Muscle of back (tissue), 13 donors: ENCODE measurements at places on chromosomes 13 and 19. TPM values are rescaled to one million over a fixed set of nuclear protein-coding genes. Genes with fewer than 3 reads are reported as not detected.
A peak's percentile ranks its signal among the peaks of the same experiment; 100 is the strongest.

C19orf81 gene
- 0.91 TPM for polyA plus RNA-seq

KHSRP gene
- 207 TPM for polyA plus RNA-seq

FFAR1 gene
- not detected for polyA plus RNA-seq

DNA sequence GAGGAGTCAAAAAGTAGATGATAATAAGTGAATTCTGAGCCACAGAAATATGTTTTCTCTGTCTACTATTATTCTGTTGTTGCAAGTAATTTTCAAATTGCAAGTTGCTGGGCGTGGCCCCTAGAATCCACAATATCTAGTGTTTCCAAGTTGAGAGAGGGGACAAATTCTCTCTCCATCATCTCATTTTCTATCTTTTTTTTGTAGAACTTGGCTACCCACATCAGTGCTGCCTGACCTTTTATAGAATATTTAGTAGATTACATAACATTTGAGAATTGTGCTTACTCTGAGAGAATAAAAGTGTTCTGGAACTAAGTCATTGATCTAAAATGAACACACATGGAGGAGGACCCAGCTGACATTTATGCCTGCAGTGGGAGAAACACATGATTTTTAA lies 110.9 kb upstream of the CSNK1A1L start:
- peak; percentile 86 for DNase-seq

- peak; percentile 54 for DNase-seq
Measured at GRCh38 chr19:1154731-1155351, 19.2 kb downstream of the SBNO2 start.

DNA sequence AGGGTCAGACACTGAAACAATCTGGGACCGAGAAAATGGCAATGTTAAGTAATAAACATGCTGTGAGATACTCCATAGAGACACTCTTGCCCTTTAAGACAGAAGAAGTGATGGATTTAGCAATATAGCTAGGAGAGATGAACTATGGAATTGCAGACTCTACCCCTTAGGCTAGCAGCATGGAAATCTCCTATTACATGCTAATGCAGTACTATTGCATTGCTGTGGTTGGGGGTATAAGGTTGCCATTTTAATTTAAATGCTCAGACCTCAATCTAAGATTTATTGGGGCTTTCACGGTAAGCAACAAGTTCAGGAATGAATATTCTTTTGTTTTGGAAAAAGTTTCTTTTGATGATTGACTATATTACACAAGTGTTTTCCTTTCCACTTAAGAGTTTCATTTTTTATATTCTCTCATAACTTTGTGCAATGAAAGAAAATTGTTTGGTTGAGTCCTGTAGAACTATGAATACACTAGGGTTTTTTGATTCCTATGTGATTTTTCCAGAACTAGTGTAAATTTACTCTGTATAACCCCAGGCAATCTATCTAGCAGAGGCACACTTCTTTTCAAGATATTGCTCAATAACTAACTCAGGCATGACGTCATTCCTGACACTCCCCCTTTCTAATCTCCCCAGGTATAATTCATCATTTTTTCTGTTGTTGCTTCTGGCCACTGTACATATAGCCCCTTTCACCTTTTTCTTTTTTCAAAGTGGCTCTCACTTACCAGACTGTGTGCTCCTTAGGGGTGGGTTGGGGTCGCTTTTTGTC lies 394.7 kb upstream of the KLF12 start:
- no peak for DNase-seq

DNA sequence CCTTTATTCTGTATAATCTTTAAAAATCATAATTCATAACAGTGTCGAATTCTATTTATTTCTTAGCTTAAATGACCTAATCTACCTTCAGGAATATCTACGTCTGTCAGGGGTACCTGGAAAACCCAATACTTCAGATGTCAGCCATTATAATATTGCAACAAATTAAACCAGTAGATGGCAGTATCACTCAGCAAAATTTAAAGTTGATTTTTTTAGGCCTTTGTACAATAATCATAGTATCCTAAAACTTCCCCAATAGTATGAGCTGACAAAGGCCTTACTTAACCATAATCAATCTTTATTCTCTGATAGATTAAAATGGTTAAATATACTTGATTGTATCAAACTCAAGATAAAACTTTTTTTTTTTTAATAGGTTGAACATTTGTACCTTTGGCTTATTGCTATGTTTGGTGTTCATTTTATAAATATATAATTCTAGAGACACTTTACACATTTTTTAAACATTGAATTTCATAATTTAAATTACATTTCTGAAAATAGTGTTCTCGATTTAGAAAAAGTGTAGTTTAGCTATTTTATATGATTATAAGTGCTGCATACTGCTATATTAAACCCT lies 830.2 kb upstream of the SPRY2 start:
- peak; percentile 16 for DNase-seq

GRCh38 chr19:19110410-19111135 lies 27.7 kb downstream of the TMEM161A start:
- DNase-seq, result no peak

GRCh38 chr13:20359335-20359734 lies 127.2 kb upstream of the GJB6 start:
- DNase-seq, result peak; percentile 96

- DNase-seq, result no peak
Measured at GRCh38 chr19:19319732-19320360, 463 bp downstream of the SUGP1 start.

DNA sequence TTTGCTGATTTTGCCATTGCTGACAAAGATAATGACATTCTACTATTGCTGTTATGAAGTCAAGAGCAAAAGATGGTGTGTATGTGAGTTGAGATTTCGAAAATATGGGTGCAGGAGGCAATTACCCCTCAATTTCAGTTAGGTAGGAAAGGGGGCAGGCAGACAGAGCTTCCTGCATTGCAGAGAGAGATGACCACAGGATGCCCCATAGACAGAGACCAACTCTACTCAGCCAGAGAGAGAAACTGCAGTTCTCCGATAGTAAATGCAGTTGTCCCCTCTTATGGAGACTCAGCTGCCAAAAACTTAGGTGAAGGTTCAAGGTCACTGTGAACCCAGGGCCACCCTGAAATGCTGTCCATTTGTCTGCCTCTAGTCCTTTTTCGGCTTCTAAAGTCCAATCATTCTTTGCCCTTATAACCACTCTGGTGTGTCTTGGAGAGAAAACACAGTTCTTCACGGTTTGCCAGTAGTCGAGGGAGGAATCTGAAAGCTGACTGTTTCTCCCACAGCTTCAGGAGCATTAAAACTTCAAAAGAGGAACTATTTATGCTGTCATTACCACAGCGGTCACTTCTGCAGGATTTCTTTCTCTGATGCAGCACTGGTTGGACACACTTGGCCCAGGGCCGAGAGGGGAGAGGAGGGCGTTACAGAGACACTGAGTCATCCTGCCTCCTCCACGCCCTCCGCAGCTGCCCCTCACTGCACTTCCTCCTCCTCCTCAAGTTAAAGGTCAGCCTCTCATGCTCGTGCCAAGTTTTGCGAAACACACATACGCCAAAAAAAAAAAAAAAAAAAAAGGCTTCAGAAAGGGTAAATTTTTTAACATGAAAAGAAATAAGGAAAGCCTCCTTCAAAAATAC lies 264.3 kb downstream of the FOXO1 start:
- peak; percentile 94 for DNase-seq
